ENCODE measurements at places on chromosomes 5 and 9.

- DNase-seq: no peak
Observed at GRCh38 chr9:116100711-116101121, 52.9 kb upstream of the PAPPA start.

DNA sequence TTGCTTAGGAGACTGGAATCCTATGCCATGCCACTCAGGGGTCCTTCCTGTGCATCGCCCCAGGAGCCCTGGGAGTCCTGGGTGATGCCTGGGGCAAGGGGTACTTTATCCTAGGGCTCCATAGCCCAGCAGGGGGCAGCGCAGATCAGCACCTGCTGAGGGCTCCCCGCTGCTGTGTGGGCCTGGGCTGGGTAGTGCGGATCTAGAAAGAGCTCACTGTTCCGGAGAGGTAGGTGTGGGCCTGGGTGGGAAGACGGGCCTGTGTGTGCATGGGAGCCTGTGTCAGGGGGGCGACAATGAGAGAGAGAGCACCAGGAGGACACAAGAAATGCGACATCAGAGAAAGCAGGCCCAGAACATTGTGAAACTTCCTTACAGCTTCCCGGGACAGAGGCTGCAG lies 11.4 kb upstream of the DAB2IP start:
- peak; percentile 57 for DNase-seq

DNA sequence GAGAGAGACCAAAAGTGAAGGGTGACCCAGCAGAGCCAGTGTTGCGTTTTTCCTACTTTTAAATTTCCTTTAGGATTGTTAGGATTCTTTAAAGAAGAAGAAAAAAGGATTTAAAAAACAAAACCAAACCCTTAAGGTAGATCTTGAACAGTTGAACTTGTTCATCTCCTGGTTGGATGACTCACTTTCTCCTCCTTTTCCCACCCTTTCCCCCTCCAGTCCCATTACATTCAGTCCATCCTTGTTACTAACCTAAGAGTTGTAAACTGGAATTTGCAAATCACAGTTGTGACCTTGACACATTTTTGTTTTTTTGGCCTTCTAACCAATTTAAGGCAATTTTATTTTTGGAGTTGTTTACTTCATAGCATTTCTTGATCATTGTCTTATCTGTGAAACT lies 289.2 kb downstream of the ARHGAP26 start:
- no peak for DNase-seq

GRCh38 chr9:112063151-112063550 lies 111.9 kb downstream of the SUSD1 start:
- DNase-seq: no peak

- DNase-seq: no peak
Observed at GRCh38 chr5:132305420-132305819, 11.2 kb downstream of the SLC22A4 start.

DNA sequence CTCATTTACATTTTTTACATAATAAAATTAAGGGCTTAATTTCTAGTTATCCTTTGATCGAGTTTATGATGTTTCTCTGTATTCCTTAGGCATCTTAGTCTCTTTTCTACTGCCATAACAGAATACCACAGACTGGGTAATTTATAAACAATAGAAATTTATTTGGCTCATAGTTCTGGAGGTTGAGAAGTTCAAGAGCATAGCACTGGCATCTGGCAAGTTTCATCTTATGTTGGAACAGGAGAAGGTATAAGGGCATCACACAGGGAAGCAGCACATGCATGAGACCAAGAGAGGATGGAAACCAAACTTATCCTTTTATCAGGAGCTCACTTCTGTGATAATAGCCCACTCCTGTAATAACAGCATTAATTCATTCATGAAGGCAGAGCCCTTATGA lies 284.9 kb upstream of the COX7C start:
- no peak for DNase-seq

DNA sequence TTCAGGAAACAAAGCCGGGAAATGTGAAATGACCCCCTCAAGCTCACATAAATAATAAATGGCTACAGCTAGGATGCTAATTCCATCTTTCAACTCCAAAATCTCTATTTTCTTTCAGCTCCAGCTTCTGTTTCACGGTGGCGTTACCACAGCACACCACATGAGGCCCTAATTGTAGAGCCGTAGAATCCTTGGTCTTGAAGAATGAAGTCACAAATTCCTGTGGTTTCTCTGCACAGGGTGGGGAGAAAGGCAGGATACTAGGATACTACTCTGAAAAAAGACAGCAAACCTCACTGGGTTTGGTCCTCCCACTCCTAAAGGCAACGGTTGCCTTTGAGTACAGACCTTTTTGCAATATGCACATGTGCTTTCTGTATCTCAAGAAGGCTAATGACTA lies 13.9 kb upstream of the RARS1 start:
- no peak for DNase-seq

DNA sequence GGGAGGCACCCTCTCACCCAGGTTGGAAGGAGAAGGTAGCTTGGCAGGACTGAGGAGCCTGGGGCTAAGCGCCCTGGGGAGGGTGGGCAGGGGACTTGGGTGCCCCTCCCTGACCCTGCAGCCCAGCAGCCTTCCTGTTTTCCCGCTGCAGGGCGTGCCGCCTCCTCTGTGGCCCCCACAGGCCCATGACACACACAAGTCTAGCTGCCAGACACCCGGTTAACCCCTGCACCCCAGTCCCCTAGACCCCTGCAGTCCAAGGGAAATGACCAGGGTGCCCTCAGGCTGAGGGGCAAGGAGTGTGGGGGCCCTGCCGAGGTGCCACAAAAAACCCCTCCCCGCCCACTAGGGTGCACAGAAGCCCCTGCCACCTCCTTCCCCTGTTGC lies 33.0 kb downstream of the GOLGA2 start:
- DNase-seq: no peak

GRCh38 chr5:181087309-181087708 lies 43.7 kb downstream of the OR2V1 start:
- DNase-seq: no peak

DNA sequence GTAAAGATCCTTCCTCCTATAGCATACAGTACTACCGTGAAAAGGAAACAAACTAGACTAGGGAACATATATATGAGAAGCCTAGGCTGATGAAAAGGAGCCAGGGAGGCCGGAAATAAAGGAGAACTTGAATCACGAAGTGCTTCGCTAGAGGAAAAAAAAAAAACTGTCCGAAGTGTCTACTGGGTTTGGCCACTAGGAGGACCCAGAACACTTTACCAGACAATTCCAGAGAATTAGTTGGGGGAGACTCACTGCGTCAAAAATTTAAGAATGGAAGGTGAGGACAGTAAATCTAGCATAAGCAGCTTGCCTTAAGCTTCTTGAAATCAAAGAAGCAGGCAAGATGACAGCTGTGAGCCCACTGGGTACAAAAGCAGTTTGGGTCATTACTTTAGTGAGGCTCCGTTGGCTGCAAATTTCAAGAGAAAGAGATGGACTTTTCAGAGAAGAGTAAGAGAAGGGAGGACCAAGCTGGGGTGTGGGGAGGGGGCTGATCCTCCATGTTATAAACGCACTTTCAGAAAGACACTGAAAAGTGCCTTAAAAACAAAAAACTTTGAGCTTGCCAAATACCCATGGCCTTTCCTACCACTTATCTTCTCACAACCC lies 47.4 kb downstream of the P4HA2 start:
- DNase-seq: peak; percentile 76

DNA sequence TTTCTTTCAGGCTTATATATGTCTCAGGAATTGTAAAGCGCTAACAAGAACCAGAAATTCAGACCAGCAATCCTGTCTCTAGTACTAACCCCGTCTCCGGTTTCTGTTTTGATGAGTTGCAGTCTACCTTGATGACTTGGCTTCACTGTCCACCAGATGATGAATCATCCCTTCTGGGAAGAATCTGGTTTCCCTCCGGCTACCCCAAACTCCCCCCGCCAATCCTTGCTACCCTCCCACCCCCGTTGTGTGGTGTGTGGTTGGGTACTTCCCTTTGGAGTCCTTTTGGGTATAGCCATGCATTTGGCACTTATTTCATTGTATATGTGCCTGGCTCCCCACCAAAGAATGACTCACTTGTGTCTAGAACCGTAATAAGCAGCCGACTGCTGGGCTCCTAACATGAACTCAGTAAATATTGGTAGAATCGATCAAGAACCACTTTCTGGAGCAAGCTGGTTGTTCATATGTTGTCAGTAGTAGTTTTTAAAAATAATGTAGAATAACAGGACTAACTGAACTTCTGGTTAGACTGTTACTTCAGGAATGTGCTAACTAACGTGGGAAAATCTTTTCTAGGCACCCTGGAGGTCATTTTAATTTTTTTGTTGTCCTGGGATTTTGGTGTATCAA lies 8.3 kb upstream of the TGFBI start:
- DNase-seq: no peak

DNA sequence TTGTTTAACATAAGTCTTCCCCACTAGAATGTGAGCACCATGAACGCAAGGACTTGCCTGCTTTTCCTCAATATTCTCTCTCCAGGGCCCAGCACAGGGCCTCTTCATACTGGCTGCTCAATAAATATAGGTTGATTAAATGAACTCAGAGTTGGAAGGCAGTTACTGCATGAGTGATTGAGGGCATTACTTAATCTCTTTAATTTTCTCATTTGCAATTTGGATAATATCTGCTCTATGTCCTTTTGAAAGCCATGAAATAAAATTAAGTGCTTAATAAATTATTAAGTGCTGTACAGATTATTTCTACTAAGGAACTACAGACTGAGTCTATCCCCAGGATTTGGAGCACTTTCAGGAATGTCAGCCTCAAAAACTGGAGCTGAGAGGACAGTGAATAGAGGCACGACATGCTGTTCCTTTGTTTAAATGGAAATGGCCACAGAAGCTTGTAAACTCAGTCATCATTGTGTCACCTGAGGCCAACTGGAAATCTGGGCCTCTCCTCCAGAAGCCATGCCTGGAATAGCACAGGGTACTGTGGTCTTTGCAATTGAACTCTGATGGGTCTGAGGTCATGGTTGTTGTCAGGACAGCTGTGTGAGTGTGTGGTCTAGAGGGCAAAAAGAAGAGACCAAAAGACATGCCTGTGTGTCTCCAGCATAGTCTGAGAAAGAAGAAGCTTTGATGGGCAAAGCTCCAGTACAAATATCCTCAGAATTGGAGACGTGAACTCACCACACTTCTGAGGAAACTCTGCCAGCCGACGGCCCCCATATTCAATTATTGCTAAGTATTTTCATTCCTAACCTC lies 86.1 kb downstream of the SH3TC2 start:
- DNase-seq: no peak

DNA sequence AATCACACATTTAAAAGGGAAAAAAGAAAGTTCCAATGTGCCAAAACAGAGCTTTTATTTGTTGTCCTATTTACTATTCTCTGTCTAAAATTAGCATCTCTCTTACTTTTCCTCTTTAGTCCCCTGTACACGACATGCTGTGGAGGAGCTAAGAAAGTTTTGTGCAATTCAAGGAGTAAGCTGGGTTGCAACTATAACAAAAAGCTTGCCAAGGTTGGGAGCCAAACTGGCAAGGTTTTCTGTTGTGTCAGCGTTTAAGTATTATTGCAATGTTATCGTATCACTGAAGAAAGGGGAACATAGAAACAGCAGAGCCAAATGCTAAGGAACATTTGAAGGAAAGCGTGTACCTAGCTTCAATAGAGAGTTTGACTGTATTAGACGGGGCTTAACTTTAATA lies 680.8 kb downstream of the CETN3 start:
- DNase-seq: no peak

GRCh38 chr5:154862766-154863165 lies 4.3 kb downstream of the CNOT8 start:
- DNase-seq: no peak

GRCh38 chr5:60463179-60463868 lies 236.6 kb downstream of the DEPDC1B start:
- DNase-seq: no peak

GRCh38 chr5:370959-371810 lies 49.7 kb downstream of the AHRR start:
- no peak for DNase-seq

GRCh38 chr5:64876203-64876602 lies 107.5 kb downstream of the CWC27 start:
- DNase-seq: no peak

- no peak for DNase-seq
Observed at GRCh38 chr9:16385590-16385989, 484.9 kb downstream of the BNC2 start.

DNA sequence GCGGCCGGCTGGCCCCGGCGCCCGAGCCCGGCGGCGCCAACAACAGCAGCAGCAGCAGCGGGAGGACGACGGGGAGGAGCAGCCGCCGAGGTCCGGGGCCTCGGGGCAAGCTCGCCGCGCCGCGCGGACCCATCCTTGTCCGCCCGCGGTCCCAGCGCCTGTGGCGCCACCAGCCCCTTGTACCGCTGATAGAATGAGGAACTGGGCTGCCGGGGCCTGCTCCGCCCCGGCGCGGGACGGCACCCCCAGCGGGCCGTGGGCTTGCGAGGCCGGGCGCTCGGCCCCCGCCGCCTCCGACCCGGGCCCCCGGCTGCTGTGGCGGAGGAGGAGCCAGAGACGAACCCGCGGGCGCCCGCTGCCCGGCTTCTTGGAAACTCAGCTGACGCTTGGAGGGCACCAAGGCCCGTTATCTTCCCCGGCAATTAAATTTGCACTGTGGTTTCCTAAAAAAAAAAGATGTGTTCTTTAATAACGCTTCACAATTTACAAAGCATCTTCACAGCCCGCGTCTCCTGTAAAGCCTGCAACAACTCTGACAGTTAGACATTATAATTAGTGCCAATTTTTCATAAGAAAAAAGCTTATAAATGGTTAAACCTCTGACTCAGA lies at the start of gene ARSB:
TSS of gene ARSB (minus strand) at position 195 of the 609 bp plus-strand sequence. CDS start at position 133, 62 bp downstream.
- peak; percentile 72 for DNase-seq

GRCh38 chr9:5485378-5486085 lies 24.8 kb upstream of the PDCD1LG2 start:
- DNase-seq: no peak

GRCh38 chr5:148956477-148957385 lies 106.1 kb downstream of the SH3TC2 start:
- no peak for DNase-seq

- no peak for DNase-seq
Observed at GRCh38 chr9:107707915-107708441, 218.4 kb upstream of the KLF4 start.

GRCh38 chr9:96048104-96048955 lies 172.8 kb downstream of the ERCC6L2 start:
- no peak for DNase-seq

GRCh38 chr9:31629292-31629691 lies 755.2 kb upstream of the ACO1 start:
- DNase-seq: no peak

DNA sequence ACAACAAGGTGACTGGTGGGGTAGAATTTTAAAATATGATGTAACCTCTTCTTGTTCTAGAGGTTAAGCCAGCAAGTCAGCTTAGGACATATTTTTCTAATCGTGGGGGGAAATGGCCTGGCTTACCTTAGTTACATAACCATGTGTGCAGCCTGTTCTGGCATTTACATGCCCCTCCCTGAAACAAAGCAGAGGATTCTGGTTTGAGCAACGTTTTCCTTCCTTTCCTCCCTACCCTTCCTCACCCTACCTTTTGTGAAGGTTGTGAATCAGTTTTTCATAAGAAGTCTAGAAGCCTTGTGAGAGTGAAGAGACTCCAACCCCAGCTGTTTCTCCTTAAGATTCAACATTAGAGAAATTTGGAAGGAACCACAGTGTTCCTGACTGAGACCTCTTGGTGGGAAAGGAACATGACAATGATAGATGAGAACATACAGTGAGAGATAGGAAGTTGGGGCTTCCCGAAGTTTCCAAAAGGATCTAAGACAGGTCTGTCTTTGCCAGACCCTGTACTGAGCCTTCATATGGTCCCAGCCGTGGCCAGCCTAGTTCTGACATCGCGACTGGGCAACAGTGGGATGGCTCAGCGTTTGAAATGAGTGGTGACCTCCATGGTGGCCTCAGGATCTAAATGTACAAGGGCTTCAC lies 365.2 kb downstream of the SPATA31D1 start:
- no peak for DNase-seq

GRCh38 chr5:127389601-127390000 lies 99.0 kb downstream of the MEGF10 start:
- DNase-seq: no peak

- no peak for DNase-seq
Observed at GRCh38 chr5:131671994-131672655, 37.1 kb upstream of the RAPGEF6 start.

Data from GM13977 (cell line).